ENCODE measurements at places on chromosomes 7 and 10.
A peak's percentile ranks its signal among the peaks of the same experiment; 100 is the strongest.

DNA sequence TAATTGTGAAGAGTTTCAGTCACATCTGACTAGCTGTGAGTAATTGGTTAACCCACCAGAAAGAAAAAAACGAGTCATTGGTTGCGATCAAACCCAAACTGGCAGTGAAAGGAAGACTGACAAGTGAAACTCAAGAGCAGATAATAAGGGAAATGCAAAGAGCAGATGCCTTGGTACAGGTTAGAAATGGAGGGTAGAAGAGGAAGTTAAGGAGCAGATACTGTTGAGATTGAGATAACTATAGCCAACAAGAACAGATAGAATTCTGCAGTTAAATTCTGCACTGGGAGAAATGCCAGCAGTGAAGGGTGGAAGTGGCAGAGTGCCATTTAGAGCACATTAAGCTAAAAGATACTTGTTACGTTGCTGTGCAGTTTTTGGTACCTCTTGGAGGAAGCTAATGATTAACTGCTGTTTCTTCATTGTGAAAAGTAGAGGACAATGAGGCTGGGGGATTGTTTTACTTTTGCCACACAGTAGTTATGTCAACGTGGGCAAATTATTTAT lies 65.8 kb downstream of the CDK13 start:
- no peak overlapping the region for H3K4me3 ChIP-seq
- H3K27me3 ChIP-seq = no peaks in the 10 kb centered on the region
- no peak overlapping the region for H3K27ac ChIP-seq
- H3K4me1 ChIP-seq = peaks cover 13% of the 10 kb centered on the region

- peak overlapping the region; percentile 58 for H3K4me3 ChIP-seq
- H3K27ac ChIP-seq = peak overlapping the region; percentile 60
- H3K27me3 ChIP-seq = no peaks in the 10 kb centered on the region
- H3K4me1 ChIP-seq = peaks cover 13% of the 10 kb centered on the region
- no peaks in the 10 kb centered on the region for H3K36me3 ChIP-seq
Observed at GRCh38 chr10:13717936-13718772, 131.4 kb downstream of the PRPF18 start.

- peak overlapping the region; percentile 42 for H3K27ac ChIP-seq
- H3K4me1 ChIP-seq = no peaks in the 10 kb centered on the region
Observed at GRCh38 chr7:104936546-104936945, 77.5 kb upstream of the KMT2E start.

DNA sequence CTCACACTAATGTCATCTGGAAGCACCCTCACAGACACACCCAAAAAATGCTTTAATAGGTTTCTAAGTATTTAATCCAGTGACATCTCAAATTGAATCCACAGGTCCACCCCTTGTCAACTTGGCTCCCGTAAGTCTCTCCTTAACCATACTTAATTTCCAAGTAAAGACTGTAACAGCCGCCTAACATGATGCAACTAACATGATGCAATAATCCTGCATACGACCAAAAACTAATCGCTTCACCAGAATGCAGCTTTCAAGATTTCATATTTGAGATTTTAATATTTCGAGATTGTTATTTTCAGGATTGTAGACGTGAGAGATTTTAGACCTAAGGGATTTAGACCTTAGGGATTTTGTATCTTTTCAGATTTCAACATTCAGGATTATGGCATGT lies 3.7 kb upstream of the HDAC9 start:
- DNase-seq = no peak
- no peak overlapping the region for H3K4me3 ChIP-seq
- H3K27me3 ChIP-seq = no peaks in the 10 kb centered on the region
- H3K4me1 ChIP-seq = peaks cover 28% of the 10 kb centered on the region
- H3K36me3 ChIP-seq = no peaks in the 10 kb centered on the region

DNA sequence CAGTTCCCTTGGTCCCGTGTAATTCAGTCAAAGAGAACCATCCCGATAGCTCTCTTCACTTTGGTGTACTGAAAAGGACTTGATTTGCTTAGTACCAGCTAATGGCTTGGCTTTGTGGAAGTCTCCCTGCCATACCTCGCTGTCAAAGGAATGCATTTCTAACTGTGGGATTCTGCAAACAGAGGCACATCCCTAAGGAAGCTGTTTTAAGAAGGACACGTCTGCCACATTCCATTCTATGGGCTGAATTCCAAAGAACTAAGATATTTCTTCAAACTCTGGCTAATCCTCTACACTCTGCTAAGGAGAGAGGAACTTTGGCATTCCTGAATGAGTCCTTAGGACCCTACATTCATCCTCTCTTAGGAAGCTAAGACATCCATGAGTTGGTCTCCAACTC lies 327.9 kb downstream of the SFMBT2 start:
- H3K36me3 ChIP-seq = no peaks in the 10 kb centered on the region
- no peaks in the 10 kb centered on the region for H3K4me1 ChIP-seq
- H3K27ac ChIP-seq = no peak overlapping the region
- H3K4me3 ChIP-seq = no peak overlapping the region
- DNase-seq = no peak

DNA sequence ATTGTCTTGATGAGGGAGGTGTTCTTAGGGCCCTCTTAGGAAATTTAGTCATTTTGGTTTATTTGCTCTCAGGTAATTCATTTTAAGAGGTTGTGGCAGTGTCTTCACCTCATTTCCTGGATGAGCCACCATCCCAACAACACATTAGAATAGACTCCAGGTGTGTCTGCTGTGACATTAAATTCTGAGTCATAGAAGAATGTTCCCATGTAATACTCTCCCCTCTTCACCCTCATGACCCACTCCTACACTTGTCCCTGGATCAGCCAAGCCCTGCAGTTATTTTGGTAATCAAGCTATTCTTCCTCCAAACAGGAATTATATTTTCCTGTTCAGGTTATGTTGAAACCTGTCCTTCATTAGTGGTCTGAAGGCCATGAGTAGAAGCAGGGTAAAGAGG lies 944.1 kb downstream of the SORCS3 start:
- no peaks in the 10 kb centered on the region for H3K4me1 ChIP-seq
- H3K36me3 ChIP-seq = no peaks in the 10 kb centered on the region
- H3K4me3 ChIP-seq = no peak overlapping the region
- no peaks in the 10 kb centered on the region for H3K27me3 ChIP-seq

GRCh38 chr7:75984130-75985008 lies 10.0 kb downstream of the TMEM120A start:
- H3K27ac ChIP-seq = no peak overlapping the region
- no peaks in the 10 kb centered on the region for H3K27me3 ChIP-seq
- peaks cover 90% of the 10 kb centered on the region for H3K36me3 ChIP-seq
- H3K4me1 ChIP-seq = peaks cover 15% of the 10 kb centered on the region
- no peak for DNase-seq

DNA sequence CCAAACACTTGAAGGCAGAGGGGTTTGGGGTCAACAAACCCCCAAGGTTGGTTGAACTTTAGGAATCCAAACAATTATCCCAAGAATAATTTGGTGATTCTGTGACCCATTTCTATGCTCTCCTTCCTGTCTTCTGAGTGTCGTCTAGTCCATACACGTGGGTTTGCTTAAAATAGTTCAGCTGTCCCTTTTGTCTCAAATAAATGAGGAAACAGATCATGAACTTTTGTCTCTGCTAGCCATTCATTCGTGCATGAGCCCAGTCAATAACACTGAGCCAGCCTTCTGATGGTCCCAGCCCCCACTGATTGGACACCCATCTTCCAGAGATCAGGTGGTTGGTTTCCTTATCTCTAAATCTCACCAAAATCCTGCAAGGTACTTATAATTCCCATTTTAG lies 255.4 kb downstream of the PRPF18 start:
- no peaks in the 10 kb centered on the region for H3K36me3 ChIP-seq
- DNase-seq = no peak
- H3K27me3 ChIP-seq = no peaks in the 10 kb centered on the region
- no peak overlapping the region for H3K4me3 ChIP-seq

GRCh38 chr7:112086496-112087254 lies 119.5 kb downstream of the DOCK4 start:
- H3K36me3 ChIP-seq = no peaks in the 10 kb centered on the region
- no peak overlapping the region for H3K4me3 ChIP-seq

DNA sequence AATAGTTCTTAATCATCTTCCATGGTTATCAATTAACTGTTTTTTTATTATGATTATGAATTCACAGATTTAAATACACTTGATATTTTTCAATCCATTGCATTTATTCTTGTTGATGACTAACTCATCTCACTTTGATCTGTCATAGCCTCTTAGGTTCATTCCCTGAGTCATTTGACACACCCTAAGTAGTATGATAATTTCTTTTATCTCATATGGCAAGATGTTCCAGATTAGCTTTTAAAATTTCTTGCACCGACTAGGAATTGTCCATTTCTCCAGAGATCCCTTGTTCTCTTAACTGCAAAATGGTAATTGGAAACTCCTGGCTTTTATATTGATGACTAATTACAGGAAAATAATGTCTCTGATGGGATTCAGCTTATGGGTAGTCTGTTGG lies 87.6 kb upstream of the CCDC6 start:
- DNase-seq = no peak
- peaks cover 9% of the 10 kb centered on the region for H3K4me1 ChIP-seq
- H3K27ac ChIP-seq = no peak overlapping the region
- no peaks in the 10 kb centered on the region for H3K27me3 ChIP-seq
- H3K4me3 ChIP-seq = no peak overlapping the region
- no peaks in the 10 kb centered on the region for H3K36me3 ChIP-seq

- H3K27ac ChIP-seq = no peak overlapping the region
- no peak for DNase-seq
- H3K4me1 ChIP-seq = no peaks in the 10 kb centered on the region
- H3K27me3 ChIP-seq = no peaks in the 10 kb centered on the region
Observed at GRCh38 chr7:104650991-104651640, 322.7 kb downstream of the LHFPL3 start.

Data from spleen (tissue), 13 donors.